ENCODE measurements at places on chromosomes 7 and 10.

DNA sequence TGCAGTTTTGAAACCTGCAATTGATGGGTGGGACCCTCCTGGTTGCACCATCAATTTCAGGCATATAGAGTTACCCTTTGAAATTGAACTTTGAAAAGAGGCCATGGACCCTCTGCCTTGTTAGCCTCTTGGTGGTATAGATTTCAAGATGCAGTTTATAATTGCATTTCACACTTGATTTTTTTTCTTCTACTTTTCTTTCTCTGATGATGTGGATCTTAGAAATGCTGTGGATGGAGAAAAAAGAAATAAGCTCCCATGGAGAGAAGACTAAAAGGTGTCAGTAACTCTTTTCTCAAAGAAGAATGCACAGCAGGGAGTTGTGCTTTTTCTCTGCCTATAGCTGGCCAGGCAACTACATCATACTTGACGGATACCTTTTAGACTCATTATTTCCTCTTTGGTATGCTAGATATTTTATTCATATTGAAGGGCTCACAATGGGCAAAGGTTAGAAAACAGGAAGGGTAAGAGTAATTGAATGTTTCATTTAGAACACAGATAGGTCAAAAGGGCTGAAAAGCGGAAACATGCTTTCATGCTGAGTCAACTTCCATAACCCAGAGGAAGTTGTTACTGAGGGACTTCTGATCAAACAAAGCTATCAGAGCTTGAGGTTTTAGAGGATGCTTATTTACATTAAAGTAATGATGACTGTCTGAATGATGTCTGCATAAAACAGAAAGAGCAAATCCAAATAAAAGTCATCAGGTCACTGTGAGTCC is 773.2 kb upstream of the LRRN3 start:
- ATAC-seq: no peak
- H3K27me3 ChIP-seq: no peaks in the 10 kb centered on the region
- no peaks in the 10 kb centered on the region for H3K36me3 ChIP-seq
- H3K4me1 ChIP-seq: no peaks in the 10 kb centered on the region
- H3K27ac ChIP-seq: no peak overlapping the region

- no peaks in the 10 kb centered on the region for H3K27me3 ChIP-seq
- H3K4me1 ChIP-seq: peaks cover 63% of the 10 kb centered on the region
- H3K36me3 ChIP-seq: no peaks in the 10 kb centered on the region
- ATAC-seq: no peak
- H3K27ac ChIP-seq: no peak overlapping the region
- H3K4me3 ChIP-seq: no peak overlapping the region
Measured at GRCh38 chr10:103181244-103181643, 11.8 kb downstream of the NT5C2 start.

- no peaks in the 10 kb centered on the region for H3K4me1 ChIP-seq
- H3K4me3 ChIP-seq: no peak overlapping the region
Measured at GRCh38 chr10:13003004-13003403, 1.5 kb upstream of the CCDC3 start.

GRCh38 chr7:140342727-140343514 is 55.4 kb downstream of the SLC37A3 start:
- H3K36me3 ChIP-seq: no peaks in the 10 kb centered on the region
- H3K27me3 ChIP-seq: no peaks in the 10 kb centered on the region
- no peak overlapping the region for H3K27ac ChIP-seq
- H3K4me3 ChIP-seq: no peak overlapping the region

GRCh38 chr7:49333180-49333881 is 409.0 kb downstream of the CDC14C start:
- no peaks in the 10 kb centered on the region for H3K27me3 ChIP-seq
- no peaks in the 10 kb centered on the region for H3K36me3 ChIP-seq
- ATAC-seq: no peak
- H3K27ac ChIP-seq: no peak overlapping the region
- no peak overlapping the region for H3K4me3 ChIP-seq
